ENCODE measurements at places on chromosomes 7 and 10.

- DNase-seq = no peak
Observed at GRCh38 chr10:78436222-78436573, 402.5 kb downstream of the RPS24 start.

- no peak for DNase-seq
Observed at GRCh38 chr10:78053211-78053868, 19.7 kb downstream of the RPS24 start.

DNA sequence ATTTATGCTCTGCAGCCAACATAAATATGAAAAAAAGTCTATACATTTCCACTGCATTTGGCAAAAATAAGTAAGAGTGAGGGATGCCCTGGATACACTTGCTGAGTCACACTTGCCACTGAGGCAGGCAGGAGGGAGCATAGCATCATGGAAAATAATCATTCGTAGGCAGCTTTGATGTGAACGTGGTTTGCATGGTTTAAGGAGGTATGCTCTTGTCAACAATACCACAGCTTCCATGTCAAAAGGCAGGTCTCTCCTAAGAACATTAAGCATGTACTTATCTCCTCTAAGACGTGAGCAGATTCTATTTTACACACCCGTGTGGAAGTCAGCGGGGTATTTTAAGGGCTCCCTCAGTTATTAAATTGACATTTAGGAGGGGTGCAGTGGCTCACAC, 89.2 kb upstream of the WDR11 start:
- DNase-seq = no peak

- DNase-seq = no peak
Observed at GRCh38 chr10:79268742-79269141, 78.5 kb upstream of the PPIF start.

DNA sequence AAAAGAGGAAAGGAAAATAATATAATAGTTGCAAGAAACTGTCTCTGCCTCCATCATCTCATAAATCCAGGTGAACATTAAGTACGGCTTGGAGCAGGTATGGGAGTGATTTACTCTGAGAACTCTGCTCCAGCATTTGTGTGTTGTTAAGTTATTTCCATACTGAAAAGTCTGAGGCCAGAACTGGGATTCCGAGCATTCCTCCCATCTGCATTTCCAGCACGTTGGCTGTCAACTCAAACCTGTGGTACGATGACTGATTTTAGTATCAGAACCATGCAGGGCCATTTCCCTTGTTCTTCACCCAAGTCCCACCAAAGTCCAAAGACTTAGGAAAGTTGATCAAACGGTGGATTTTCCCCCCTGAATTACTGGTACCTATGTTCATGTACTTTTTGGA, 104.9 kb downstream of the CREB5 start:
- DNase-seq = no peak

- no peak for DNase-seq
Observed at GRCh38 chr10:46528171-46528671, 28.2 kb downstream of the GPRIN2 start.

- no peak for DNase-seq
Observed at GRCh38 chr10:71694567-71694968, 25.0 kb downstream of the C10orf105 start.

Measured in COLO829 (cell line).